Tongue (tissue), 3 donors: ENCODE measurements at places on chromosomes 1 and 21.
A peak's percentile ranks its signal among the peaks of the same experiment; 100 is the strongest.

GRCh38 chr1:21266119-21266774, 24.0 kb downstream of the ECE1 start:
- no peak for DNase-seq

DNA sequence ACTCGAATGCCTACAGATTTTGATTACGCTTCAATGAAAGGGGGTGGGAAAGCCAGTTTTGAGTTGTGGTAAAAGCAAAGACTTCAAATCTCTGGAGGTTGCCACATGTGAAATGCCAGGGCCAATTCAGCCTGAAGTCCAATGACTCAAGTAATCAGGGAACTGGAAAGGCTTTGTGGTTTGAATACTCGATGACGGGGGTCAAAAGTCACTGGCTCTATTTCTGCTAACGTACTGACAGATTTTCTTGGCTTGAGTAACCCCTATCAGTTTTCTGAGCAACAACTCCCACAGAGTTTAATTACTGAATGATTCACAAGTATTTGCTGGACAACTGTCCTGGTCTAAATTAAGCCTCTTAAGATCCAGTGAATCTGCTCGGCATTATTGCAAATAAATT, 152.2 kb downstream of the SIPA1L2 start:
- DNase-seq, result peak; percentile 58

DNA sequence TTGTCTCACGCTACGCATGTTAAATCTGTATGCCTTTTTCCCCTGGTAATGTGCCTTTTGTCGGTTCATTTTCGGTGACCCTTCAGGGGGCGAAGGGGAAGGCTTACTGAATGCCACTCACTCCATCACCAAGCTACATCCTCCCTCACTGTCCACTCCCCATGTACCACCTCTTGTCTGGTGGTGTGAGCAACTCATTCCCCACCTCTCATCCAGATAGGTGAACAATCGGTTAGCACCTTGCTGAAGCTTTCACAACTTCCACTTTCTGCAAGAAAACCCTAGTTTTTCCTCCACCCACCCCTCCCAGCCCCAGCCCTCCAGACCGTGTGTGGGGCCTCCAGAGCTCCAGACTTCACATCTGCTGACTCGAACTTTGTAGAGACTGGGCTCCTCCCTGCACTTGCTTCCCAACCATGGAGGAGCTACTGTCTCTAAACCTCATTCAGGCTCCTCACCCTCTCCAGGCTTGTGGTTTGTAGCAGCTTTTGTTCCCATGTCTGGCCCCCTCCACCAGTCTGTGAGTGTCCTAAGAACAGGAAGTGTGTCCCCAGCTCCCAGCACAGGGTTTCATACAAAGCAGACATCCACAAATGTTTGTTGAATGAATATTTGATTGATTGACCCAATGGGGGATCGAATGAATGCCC, 48.4 kb upstream of the RUNX3 start:
- DNase-seq, result no peak

GRCh38 chr1:38489844-38490270, 369.7 kb downstream of the RRAGC start:
- peak; percentile 13 for DNase-seq

DNA sequence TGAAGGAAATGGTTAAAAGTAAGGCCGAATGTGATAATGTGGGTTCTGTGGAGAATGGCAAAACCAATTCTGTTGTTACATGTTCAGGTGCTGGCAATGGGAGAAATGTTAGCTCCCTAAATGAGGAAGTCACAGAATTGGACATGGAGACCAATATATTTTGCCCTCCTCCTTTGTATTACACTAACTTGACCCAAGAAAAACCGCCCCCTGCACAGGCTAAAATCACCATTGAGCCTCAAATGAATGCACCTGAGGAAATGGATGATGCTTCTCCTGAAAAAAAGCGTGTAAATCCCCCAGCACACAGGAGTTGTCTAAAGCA, 932 bp downstream of the MAP10 start:
- DNase-seq, result no peak

DNA sequence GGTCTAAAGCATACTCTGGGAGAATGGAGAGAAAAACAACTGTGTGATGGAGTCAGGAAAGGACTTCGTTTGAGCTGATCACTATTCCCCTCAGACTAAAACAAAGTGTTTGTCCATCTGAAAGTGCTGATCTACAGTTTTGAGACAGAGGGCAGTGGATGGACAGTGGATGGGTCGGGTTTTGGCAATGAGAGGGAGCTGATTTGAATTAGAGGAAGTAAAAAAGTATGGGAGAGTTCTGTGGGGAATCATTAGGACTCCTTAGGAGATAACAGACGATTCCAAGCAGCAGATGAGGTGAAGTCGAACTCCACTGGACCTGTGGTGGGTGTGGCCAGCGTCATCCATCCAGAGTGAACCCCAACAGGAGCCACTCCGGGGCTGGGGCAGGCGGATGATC, 62.3 kb downstream of the PTGS2 start:
- DNase-seq, result peak; percentile 5

- DNase-seq, result peak; percentile 31
Observed at GRCh38 chr1:207867136-207868109, 43.5 kb downstream of the CD34 start.

GRCh38 chr21:34704119-34704518, 35.3 kb downstream of the CLIC6 start:
- DNase-seq, result no peak

DNA sequence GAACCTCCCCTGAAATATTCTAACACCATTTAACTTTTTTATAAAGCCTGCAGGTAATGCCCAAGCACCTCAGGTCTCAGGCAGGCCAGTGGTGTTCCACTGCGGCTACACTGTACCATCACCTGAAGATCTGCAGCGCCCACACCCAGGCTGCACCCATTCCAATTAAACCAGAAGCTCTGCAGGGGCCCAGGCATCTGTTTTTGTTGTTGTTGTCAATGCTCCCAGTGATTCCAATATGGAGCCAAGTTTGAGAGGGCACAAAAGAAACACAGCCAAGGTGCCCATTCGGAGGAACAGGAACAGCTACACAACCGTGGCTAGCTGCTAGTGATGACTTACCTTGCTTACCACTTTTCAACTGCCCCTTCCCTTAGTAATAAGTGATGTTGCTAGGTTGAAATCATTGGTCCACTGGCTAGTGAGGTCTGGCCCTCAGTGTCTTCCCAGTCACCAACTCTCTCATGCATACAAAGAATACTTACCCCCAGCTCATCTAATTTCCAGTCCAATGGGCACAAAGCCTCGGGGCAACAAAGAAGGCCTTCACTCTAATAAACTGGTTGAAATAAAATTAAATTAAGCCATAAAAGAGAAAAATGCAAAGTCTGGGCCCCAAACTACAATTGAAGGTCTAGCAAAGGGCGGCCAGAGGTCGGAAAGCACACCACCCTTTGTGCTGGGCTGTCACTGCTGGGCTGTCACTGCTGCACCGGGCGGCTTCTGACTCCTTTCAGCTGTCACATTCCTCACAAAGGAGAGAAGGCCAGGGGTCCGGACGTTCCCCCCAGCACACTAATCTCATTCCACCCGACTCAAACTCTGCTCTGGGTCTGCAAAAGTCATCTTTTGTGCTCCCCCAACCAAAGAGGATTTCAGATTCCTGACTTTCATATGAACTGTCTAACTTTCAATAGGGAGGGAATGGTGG, 34.9 kb downstream of the SIPA1L2 start:
- peak; percentile 28 for DNase-seq
